ENCODE measurements at places on chromosomes 6 and 20.

GRCh38 chr6:47977314-47977713, 133.7 kb downstream of the PTCHD4 start:
- no peak for DNase-seq

DNA sequence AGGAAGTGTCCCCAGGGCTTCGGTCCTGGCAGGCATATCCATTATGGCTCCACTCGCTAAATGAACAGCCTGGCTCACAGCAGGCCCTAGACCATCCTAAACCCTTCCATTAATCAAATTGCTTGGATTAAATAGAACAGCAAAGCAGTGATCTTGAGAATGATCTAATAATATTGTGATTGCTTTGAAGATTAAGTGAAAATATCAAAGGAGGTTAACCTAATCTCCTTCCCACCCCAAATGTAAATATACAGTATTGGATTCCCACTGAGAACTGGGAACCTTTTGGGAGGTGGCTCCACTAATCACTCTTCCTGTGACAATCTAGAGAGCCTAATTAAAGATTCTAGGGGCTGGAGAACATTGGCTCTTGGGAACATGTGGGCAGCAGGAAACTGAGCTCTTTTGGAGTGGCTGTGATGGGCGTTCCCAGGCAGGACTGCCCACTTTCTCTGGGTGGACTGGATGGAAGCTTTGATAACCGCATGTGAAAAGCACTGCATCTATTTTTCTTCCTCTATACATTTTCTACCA, 68.3 kb upstream of the FRMD1 start:
- no peak for DNase-seq

- no peak for DNase-seq
Measured at GRCh38 chr20:9993137-9993536, 41.6 kb upstream of the ANKEF1 start.

DNA sequence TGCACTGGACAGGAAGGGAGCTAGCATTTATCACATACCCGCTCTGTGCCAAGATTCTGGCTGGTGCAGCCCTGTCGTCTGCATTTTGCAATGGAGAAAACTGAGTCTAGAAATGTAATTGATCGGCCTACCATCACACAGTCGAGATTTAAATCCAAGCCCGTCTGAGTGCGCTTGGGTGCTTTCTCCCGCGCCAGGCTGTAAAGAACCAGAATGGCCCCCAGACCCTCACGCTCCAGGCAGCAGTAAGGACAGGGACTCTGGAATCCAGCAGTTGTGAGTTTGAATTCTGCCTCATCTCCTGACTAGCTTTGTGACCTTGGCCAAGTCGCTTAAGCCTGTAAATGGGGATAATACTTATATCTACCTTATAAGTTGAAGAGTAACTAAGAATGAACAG, 10.8 kb downstream of the DYNLRB1 start:
- DNase-seq, result no peak

DNA sequence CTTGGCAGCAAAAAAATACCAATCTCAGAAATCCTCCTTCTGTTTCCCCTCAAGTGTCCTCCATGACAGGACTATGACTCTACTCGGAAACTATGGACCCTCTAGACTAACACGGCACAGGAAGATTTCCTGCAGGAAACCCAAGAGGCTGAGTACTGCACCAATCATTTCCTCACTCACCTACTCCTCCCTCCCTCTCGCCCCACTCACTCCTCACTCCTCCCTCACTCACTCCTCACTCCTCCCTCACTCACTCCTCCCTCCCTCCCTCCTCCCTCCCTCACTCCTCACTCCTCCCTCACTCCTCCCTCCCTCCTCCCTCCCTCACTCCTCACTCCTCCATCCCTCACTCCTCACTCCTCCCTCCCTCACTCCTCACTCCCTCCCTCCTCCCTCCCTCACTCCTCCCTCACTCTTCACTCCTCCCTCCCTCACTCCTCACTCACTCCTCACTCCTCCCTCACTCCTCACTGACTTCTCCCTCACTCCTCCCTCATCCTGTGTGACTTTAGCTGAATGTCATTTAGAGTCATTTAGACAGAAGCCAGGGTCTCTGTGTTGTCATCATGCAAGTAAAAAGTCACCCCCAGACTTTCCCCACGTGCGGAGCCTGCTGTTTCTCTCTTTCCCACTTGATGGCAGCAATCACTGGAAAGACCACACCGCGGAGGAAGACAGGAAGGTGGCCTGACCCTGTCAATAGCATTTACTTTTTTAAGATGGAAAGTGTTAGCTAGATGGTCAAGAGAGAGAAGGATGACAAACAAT, 226.8 kb upstream of the PDE10A start:
- DNase-seq, result no peak

DNA sequence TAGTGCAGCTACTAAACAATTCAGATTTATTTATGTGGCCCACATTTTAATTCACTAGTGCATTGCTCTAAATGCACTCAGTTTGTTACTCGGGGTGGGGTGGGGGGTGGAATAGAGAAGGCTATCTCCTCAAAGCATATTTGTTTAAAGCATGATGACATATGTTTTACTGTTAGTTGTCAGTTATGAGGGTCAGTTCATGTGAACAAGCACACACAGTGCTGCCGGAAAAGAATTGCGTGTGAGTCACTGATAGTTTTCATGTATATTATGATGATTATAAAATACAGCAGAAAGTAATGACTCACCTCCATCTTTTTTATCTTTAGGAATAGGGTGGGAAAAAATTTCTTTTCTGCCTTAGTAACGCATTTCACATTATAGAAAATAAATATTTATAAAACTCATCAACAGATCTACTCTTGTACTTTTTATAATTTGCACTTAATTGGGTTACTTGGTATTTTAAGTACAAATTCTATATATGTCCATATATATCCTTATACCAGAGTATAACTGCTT, 42.2 kb upstream of the STXBP5 start:
- no peak for DNase-seq
